ENCODE measurements at places on chromosomes 3 and 15.
A peak's percentile ranks its signal among the peaks of the same experiment; 100 is the strongest.

- no peak for DNase-seq
Measured at GRCh38 chr15:76177491-76178040, 117.8 kb downstream of the TMEM266 start.

DNA sequence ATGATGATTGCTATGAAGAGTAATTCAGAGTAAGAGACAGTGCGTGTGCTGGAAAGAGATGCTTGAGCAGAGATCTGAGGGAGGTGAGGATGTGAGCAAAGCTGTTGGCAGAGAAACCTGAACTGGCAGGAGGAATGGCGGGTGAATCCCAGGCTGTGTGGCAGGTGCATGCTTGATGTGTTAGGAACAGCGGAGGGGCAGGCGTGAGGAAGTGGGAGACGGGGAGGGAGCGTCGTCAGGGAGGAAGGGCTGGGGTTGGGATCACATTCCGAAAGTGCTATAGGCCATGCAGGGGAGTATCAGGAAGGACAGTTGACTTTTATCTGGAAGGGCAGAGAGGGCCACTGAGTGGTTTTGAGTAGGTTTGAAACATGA, 8.6 kb downstream of the GABRA5 start:
- DNase-seq, result no peak

DNA sequence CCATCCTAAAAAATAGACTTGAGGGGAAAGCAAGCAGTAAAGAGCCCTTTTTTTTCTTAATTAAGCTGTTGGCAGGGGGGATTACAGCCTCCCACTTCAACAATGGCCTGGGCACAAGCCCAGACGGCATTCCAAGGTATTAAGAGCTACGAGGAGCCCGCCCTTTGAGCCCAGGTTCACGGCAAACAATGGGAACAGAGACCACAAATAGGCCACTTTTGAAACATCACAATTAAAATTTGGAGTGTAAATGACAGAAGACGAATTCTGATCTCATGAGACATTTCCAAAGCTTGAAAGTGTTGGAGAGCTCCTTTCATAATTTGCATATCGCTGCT, 8.9 kb downstream of the CHSY1 start:
- peak; percentile 84 for DNase-seq

DNA sequence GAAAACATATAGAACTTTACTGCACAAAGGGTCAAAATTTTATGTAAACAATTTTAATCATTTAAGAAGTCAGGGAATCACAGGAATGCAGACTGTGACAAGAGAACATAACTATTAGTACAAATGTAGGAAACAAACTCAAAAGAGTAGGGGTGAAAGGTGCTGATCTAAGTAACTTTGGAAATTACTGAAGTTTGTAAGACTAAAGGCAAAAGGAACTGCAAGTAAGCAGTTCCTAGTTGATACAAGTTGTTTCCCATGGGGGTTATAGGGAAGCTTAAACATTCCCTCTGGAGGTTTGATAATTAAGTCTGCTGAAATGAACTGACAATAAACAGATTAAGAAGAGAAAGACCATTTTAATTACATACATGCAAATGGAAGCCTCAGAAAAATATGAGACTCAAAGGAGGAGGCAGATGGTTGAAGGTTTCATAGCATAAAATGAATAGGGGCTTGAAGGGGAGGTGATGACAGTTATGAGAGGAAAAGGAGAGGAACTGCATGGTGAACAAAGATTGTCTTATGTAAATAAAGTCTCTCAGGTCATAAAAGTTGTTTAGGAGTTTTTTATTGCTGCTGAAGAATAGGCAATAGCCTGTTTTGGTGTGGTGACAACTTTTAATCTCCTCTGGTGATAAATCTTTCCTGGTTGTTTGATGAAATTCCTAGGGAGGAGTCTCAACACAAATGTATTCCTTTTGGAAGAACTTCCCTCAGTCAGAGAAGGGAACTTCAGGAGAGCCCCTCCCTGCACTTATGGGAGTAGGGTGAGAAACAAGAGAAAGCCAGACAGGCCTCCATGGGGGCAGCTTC, 17.1 kb downstream of the SETMAR start:
- peak; percentile 99 for DNase-seq
